Dorsolateral prefrontal cortex (tissue), 122 donors: ENCODE measurements at places on chromosomes 16 and 17. TPM values are rescaled to one million over a fixed set of nuclear protein-coding genes. Genes with fewer than 3 reads are reported as not detected.

DNA sequence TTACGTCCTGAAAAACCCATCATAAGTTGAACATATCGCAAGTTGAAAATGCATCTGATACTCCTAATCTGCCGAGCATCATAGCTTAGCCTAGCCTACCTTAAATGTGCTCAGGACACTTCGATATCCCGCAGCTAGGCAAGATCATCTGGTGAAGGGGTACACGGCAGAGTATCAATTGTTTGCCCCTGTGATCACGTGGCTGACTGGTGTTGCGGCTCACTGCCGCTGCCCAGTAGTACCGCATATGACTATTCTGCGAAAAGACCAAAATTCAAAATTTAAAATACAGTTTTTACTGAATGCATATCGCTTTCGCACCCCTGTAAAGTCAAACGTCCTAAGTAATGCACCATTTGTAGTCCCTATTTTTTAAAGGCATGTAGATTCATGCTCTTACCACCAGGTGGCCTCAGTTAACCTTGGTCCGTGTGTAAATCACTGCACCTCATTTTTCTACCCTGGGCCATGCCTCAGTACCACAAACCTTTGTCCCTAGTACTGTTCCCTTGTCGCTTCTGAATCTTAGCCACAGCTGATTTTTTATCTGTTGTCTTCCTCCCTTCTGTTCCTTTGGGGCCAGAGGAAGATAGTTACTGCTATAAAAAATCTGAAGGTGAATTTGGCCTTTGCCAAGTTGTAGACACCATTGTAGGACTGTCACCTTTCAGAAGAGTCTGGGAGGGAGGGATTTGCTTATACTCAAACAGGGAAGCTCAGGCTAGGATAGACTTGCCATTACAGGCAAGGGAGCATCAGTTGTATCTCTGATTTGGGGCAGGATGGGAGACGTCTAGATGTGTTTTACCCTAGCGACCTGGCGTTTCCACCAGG, 34.4 kb downstream of the WWP2 start:
- no peak for DNase-seq

DNA sequence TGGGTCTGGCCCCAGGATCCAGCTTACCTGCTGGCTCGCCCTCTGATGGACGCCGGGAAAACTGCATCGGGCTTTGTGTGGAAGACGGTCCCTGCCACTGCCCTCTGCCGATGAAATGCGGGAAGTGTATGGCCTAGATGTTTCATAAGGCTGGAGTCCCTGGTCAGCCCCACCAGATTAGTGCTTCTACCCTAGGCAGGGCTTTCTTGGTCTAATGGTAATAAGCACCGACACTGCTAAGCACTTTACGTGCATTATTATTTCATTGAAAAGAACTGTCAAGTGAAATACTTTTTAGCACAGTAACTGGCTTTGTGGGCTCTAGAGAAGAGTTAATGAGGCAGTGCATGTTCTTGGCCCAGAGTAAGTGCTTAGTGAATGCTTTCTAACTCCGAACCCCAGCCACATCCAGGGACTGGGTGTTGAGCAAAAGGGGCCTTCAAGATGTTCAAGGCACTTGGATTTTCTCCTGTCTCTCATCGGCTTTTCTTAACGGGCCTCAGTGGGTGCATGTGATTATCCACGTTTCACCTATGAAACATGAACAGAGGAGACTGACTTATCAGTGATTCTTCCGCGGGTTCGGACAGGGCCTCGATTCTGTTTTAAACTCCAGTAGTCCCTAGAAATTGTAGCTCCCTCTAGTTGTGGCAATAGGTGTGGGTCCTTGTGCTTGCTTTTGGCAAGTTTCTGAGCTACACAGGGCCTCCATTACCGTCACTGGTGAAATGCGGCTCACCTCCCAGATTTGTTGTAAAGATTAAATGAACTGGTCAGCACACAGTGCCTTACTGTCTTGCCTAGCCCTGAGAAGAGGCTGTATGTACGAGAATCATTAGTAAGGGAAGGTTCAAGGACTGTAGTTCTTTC, 6.6 kb downstream of the TRAF4 start:
- DNase-seq: peak; percentile 96

DNA sequence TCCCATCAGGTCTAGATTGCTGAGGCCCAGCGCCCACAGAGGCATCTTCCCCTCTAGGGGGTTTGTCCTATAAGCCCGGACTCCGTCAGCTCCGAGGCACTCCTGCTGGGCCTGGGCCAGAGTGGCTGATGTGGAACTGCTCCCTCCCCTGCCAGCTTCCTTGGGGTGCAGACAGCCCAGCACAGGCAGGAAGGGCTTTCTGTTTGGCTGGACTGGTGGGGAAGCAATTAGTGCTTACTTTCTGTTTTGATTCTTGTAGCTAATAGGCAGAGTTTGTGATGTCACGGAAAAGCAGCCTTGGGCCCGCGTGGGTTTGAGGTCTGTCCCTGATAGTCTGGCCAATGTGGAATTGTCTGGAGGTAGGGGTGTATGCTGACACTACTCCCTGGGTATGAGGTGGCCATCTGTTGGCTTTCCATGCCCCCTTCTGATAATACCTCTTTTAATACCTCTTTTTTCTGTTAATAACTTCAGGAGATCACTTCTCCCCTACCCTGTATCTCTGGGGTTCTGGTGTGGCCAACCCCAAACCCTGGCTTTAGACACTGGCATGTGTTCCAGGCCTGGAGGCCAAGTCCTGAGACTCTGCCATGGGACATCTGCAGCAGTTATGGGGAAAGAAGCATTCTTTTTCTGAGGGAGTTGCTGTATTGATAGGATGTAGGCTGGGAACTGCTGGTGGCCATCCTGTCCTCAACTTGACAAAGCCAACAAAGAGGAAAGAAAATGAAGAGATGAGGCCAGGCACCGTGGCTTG, 190.9 kb downstream of the RAB11FIP4 start:
- DNase-seq: peak; percentile 46

- no peak for DNase-seq
These were observed 9.3 kb upstream of the TNFRSF17 start for GRCh38 chr16:11955713-11956123.

DNA sequence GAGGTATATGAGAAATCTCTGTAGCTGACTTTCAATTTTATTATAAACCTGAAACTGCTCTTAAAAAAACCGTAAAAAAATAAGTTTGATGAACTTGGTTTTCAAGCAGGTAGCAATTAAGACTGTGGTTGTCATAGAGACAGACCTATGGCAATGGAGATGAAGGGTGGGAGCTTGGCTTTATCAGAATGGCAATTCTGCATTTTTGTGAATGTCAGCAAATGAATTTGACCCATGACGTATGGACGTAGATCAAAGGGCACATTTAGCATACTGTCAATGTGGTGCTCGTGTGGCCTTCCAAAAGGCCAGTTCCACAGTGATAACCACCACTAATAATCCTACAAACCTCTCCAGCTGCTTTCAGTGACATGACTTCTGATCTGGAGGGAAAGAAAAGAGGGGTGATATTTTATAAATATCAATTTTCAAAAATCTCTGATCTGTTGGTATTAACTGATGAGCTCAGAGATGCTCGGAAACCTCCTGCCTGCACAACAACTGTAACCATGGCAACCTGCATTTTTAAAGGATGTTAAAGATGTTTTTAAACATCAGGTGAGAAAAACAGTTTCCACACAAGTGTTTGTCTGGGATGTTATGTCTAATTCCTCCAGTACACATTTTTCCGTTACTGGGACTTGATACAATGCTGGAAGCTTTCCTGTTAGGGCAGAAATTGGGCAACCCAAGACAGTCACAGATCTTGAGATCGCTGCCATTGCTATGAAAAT, 533.7 kb downstream of the CDH13 start:
- DNase-seq: no peak

- DNase-seq: no peak
These were observed 80.2 kb upstream of the DOC2B start for GRCh38 chr17:261635-262034.

DNA sequence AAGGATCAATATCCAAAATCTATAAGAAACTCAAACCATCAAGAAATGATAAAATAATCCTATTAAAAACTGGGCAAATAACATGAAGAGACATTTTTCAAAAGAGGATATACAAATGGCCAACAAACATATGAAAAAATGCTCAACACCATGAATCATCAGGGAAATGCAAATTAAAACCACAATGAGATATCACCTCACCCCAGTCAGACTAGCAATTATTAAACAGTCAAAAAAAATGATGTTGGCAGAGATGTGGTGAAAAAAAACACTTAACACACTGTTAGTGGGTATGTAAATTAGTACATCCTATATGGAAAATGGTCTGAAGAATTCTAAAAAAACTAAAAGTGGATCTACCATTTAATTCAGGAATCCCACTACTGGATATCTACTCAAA, 379.0 kb upstream of the SOX9 start:
- no peak for DNase-seq

DNA sequence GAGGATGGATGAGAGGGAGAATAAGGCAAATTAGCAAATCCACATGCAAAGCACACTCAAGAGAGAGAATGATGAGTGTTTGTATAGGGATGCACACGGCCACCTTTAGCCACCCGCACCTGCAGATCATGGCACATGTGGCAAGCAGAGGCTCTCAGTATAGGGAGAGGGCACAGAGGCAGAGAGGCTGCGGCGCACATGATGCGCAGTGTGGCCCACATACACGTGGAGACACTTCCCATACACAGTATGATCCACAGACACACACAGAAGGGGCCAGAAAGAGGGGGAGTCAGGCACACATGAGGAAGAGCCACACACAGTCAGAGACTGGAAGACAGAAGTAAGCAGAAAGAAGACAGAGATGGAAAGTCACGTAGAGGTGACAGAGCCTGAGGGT, 6.5 kb upstream of the CHD3 start:
- DNase-seq: no peak

DNA sequence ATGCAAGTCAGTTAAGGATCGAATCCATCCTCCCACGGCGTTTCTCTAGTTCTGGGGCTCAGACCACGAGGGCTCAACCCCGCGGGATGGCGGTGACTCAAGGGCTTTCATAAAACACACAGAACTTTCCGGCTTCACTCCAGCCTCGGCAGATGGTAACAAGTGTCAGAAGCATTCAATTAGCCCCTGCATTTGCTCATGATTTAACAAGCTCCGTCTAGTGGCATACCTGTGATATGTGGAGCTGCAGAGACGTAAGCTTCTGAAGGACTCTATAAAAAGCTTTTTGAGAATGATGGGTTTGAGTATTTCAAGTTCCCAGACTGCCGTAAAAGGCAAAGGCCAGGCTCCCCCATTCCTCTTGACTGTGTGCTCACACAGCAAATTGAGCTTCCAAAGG, 91.3 kb upstream of the SEC14L1 start:
- DNase-seq: no peak

GRCh38 chr16:66843191-66843590, 1.0 kb upstream of the CA7 start:
- DNase-seq: no peak

- no peak for DNase-seq
These were observed 415 bp upstream of the FOXF1 start for GRCh38 chr16:86509759-86510464.

DNA sequence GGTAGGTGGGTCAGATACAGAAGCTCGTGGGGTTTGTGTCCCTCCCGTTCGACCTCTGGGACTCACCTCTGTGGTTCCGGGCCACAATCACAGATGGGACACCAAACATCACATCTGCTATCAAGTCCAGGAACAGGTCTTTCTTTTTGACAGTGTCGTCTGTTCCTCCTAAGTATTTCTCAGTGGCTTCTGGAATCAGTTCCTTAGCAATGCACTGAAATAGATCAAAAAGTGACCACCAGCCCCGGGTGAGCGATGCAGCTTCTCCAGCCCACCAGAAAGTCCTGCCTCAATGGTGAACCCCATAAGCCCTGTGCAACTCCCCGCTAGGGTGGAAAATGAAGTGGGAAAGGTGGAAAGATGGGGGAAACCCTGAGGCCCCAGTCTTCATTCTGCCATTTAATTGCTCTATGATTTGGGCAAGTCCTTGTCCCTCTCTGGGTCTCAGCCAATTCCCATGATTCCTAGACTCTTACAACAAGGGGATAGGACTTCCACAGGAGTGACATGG, 22.4 kb downstream of the CES1 start:
- no peak for DNase-seq

DNA sequence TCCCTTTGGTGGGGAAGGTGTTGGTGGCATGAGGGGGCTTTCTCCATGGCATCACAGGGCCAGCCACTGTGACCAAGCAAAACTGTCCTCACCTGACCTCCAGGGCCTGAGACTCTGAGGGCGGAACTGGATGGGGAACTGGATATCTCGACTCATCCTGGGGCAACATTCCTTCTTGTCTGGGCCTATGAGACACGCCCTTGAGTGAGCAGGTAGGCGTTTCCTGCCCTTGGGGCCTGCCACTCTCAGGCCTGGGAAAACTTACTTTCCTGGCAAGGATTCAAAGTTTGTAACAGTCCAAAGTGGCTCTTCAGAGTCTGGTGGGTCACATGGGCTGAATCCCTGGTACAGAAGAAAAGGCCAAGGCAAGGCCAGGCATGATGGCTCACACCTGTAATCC, 9.6 kb downstream of the MT1X start:
- DNase-seq: no peak

DNA sequence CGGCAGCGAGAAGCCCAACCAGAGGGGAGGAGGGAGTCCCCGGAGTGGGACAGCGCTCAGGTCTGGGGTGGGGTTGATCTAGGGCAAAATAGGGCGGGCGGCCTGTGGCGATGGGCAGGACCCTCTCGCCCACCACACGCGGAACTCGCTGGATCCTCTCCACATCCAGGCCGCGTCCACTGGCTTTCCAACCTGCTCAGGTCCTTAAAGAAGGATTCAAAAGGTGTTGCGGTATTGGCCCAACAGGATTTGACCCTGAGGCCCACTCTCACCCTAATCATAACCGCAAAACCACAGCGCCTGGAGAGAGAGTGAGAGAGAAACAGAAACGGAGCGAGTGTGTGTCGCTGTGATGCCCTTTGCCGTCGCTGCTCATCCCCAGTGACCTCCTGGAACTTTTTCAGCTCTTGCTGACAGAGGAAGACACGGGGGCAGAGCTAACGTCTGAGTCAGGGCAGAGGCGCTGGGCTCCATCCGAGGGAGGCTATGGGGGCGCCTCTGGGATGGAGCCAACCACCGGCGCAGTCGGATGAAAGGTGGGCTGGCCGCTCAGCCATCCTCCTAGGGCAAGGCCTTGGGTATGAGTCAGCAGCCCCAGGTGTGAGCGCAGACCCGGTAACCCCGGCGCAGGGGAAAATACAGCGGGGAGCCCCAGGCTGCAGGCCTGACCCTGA, 16.7 kb upstream of the OR1F1 start:
- no peak for DNase-seq

DNA sequence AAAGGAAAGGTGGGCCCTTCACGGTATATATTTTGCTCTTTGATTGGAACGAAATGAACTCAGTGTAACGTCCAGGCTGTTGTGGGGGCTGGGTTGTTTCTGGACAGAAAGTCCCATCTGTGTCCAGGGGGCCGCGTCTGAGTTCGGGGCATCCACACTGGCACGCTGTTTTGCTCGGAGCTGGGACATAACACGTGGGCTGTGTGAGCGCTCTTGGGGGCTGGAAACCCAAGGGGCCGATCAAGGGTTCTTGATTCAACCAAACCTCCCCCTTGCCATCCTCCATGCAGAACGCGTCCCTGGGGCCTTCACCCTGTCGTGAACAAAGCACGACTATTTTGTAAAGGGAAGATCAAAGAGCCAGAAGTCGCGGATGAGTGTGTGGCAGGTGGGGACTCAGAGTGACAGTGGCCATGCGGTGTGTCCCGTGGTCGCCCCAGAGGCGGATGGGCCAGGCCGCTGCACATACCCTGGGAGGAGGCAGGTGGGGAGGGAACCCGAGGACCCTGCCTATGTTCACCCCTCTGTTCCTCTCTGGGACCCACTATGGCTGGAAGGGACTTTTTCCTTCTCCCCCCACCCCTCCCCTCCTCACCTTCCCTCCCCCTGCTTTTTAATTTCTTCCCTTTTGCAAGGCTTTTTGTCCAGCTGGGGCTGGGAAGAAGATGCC, 387.2 kb downstream of the SEC14L1 start:
- DNase-seq: no peak

CA5A gene
- total RNA-seq: 1.1 TPM

DNAAF1 gene
- 12.9 TPM for total RNA-seq

CLEC16A gene
- 71.8 TPM for total RNA-seq

HOXB6 gene
- not detected for total RNA-seq

OR3A2 gene
- 8.6 TPM for total RNA-seq
